Muscle of leg (tissue), 16 donors: ENCODE measurements at places on chromosomes 16 and 17. TPM values are rescaled to one million over a fixed set of nuclear protein-coding genes. Genes with fewer than 3 reads are reported as not detected.

- peaks cover 15% of the 10 kb centered on the region for H3K4me1 ChIP-seq
- DNase-seq, result no peak
- peaks cover 19% of the 10 kb centered on the region for H3K36me3 ChIP-seq
Observed at GRCh38 chr17:59892251-59892923, 356 bp downstream of the TUBD1 start.

KRT27 gene
- 0.18 TPM for total RNA-seq

- peaks cover 63% of the 10 kb centered on the region for H3K4me1 ChIP-seq
- DNase-seq, result peak; percentile 53
- peak overlapping the region; percentile 48 for H3K4me3 ChIP-seq
Observed at GRCh38 chr17:76272541-76273444, 7.6 kb downstream of the UBALD2 start.

DNA sequence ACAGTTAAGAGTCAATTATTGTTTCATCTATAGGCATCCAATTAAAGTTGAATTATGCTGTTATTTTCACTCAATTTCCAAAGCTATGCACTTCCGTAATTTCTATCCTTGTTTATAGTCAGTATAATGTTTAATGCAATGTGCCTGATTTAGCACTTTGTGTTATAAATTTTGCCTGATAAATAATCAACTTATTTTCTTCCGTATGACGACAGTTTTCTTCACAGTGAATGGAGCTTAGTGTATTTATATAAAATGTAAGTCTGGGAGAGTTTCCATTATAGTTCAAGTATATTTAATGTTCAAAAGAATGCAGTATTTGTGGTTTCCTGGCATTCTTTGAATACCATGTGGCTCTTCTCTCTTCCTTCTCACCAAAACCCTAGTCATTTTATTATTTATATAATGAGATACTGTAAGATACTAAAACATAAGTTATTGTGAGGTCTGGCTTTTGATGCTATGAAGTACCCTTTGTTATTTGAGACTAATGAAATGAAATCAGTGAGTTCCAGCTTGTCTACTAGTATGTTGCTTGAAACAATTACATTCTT, 240.6 kb downstream of the PRKCA start:
- H3K27me3 ChIP-seq, result no peaks in the 10 kb centered on the region
- no peak overlapping the region for H3K4me3 ChIP-seq
- DNase-seq, result no peak
- H3K27ac ChIP-seq, result no peak overlapping the region

DNA sequence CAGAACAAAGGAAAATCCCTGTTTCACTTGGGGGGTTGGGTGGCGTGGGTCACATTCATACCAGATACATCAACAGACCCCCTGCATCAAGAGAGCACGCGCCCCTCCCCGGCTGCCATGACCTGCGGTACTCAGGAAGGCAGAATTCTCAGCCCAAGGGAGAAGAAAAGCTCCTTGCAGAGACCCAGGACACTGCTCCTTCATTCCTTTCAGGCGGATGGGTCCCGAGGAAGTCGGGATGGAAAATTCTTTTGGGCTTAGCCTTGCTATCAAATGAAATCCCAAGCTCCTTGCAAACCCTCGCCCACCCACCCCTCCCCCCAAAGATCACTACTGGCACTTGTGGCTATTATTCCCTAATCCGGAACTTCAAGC, 40.6 kb downstream of the HIC1 start:
- peaks cover 3% of the 10 kb centered on the region for H3K36me3 ChIP-seq
- no peak for DNase-seq
- no peak overlapping the region for H3K27ac ChIP-seq
